ENCODE measurements at places on chromosomes 3 and 15.

- no peak for DNase-seq
Measured at GRCh38 chr15:75205064-75205395, 3.3 kb downstream of the C15orf39 start.

DNA sequence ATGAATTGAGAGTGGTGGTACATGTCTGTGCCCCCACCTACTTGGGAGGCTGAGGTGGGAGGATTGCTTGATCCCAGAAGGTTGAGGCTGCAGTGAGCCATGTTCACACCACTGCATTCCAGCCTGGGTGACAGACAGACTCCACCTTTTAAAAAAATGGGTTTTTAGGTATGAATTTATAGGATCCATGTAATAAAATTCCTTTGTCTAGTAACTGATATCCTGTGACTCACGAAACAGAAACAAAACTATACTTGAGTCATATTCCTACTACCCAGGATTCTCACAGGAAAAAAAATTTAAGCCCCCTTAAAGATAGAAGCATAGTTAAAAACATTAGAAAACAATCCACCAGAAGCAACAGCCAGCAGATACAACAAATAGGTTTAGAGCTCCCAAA lies 10.0 kb upstream of the CRTC3 start:
- DNase-seq: no peak

- no peak for DNase-seq
Measured at GRCh38 chr3:15316998-15317435, 15.4 kb downstream of the SH3BP5 start.

DNA sequence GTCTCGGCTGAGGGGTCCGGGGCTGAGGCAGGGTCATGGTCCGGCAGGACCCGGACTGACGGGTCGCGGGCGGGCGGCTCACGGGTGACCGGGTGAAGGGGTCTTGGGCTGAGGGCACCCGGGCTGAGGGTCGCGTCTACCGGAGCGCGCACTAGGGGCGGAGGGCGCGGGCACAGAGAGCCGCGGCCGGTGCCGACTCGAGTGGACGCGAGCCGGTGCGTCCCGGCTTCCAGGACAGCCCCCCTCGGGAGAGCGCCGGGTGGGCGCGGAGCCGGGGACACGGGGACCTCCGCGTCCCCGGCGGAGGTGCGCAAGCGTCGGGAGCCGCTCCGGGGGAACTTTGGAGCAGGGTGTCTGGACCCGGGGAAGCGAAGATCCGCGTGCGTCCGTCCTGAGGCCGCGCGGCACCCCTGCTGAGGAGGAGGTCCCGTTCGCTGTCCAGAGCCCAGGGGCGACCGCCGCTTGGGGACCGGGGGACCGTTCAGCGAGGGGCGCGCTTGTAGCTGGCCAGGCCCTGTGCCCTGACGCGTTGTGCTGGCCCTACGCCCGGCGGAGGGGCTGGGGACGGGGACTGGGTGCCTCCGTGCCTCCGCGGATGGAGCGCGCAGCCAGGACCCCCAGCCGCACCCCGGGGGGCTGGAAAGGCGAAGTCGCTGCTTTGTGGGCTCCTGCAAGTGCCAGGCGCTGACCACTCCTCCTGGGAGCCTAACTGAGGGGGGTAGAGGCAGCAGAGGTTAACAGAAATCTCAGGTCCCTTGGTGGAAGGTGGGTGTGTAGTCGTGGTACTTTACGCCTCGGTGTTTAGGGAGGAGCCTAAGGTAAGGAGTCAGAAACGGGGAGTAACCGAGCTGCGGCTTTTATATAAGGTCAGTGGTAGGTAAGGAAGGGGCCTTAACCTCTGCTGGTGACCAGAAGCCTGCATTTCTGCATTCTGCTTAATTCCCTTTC lies at the start of gene PPARG:
Gene PPARG (plus strand): TSS at position 889 of the 948 bp plus-strand sequence. CDS start 90,642 bp downstream, outside the sequence.
- DNase-seq: no peak

DNA sequence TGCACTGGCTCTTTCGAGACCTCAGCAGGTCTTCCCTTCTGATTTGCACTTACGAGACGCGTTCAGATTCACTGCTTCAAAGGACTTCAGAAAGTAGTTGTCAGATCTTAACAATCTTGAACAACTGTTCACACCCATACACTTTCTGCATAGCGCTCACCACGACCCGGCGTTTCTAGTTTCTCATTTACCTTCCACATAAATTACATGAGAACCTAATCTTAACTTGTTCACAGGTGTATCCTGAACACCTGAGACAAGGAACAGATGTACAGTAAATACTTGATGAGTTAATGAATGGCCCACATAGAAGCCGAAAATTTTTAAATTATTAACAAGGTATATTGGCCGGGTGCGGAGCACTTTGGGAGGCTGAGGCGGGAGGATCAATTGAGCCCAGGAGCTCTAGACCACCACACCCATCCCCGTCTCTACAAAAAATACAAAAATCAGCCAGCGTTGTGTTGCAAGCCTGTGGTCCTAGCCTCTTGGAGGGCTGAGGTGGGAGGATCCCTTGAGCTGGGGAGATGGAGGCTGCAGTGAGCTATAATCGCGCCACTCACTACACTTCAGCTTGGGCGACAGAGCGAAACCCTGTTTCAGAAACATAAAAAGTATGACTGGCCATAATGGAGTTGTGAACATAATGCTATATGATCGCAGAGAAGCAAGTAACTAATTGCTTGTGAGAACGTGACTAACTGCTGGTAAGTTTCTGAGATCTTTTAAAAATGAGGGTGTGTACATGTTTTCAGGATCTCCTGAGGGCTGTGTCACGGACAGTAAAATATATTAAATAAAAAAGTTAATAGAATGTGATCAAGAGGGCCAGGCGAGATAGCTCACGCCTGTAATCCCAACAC lies 984 bp upstream of the SMARCC1 start:
- no peak for DNase-seq

DNA sequence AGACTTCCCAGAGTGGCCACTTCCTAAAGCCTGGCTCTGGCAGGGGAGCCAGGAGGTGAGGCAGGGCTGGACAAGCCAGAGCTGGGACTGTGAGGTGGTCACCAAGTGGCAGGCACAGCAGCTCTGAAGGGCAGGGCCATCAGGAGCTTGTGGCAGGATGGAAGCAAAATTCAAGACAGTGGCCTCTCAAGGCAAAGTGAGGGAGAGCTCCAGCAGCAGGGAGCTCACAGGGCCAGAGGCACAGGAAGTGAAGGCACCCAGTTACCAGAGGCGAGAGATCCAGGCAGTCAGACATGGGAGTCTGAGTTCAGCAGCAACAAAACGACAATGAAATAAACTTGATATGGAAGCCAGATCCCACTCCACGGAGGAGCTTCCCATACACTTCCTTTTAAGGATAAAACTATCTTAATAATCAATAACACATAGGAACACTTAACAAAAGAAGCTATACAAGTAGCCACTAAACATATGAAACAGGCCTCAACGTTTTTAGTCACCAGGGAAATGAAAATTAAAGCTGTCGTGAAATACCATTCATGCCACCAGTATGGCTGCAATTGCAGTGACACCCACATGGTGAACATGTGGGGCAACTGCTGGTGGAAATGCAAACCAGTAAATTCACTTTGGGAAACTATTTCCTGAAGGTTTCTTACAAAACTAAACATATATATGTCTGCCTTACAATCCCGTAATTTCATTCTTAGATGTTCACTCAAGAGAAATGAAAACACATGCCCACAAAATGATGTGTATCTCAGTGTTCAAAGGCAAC lies 35.4 kb upstream of the TMEM158 start:
- DNase-seq: no peak

GRCh38 chr3:170352936-170353335 lies 4.6 kb upstream of the SKIL start:
- DNase-seq: no peak

DNA sequence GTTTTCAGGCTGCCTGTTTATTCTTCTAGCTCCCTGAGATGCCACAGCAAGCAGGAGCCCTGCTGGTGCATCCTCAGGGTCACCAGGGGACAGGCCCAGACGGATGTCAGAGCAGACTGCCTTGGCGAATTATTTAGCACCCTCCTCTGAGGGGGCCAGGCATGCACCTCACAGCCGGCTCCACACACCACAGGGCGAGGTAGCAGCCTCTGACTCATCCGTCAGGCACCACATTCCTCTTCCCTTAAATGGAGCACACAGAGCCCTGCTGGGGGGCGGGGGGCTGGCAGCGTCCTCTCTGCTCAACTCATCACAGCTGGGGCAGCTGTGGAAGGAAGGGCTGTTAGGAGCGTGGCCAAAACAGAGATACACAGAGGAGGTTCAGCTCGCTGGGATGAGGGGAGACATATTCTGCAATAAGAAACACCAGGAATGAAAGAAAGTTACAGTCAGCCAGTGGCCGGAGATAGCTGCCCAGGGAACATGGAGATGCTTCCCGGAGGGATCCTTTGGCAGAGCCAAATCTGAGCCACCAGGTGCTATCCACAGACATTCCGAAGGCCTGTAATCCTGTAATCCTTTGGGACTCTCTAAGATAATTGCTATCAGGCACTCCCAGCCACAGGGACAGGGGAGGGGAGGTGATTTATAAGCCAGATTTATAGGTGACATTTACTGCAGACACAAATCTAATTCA lies 13.9 kb upstream of the PRICKLE2 start:
- no peak for DNase-seq

DNA sequence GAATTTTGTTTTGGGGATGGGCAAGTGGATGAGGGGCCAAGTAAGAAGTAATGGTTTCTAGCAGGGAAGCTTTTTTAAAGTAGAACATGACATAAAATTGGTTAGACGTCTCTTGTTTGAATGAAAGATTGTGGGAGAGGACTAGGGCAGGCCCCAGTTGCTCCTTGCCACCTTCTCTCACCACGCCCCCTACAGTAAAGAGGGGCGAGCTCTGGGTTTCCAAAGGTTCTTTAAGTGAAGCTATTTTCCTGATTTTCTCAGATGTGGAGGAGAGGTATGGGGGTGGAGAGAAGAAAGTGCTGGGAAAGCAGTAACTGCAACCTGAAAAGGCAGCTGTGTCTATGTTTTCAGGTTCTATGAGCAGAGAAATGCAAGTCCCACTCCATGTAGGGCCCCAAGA lies 32.6 kb upstream of the SKIL start:
- no peak for DNase-seq

DNA sequence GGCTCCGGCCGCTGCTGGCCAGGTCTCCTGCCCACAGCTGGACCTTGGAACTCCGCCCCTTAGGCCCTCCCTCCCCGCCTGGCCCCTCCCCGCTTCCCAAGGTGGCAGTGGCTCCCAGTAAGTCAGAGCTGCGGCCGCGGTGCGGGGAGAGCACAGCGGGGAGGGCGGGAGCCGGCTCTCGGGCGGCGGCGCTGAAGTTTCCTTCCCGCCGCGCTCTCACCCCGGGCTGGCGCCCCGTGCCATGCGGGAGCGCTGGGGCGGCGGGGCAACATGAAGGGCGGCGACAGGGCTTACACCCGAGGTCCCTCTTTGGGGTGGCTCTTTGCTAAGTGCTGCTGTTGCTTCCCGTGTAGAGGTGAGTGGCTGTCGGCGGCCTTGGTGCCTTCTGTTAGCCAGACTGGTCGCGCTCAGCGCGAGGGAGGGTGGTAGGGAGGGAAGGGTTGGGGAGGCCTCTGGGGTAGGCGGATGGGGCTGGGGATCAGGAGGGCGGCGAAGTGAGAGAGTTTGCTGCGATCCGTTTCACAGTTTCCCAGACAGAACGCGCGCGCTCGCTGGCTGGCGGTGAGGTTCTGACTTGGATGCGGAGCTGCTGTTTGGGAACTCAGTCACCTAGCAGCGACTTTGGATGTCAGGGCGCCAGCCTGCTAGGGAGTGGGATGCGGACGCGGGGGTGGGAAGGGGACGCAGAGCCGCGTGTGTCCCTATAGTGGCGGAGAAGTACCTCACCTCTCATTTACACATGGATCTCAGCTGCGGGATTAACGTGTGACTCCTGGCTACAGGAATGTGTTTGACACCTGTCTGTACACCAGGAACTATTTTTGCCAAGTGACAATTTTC lies 145.5 kb upstream of the UMPS start:
- no peak for DNase-seq

- no peak for DNase-seq
Measured at GRCh38 chr3:12328837-12329462, 40.1 kb downstream of the PPARG start.

- no peak for DNase-seq
Measured at GRCh38 chr3:43692085-43692855, 1.5 kb downstream of the ABHD5 start.

- DNase-seq: no peak
Measured at GRCh38 chr3:110414855-110415254, 656.8 kb upstream of the NECTIN3 start.

GRCh38 chr3:124486324-124486723 lies 243.9 kb upstream of the UMPS start:
- no peak for DNase-seq

DNA sequence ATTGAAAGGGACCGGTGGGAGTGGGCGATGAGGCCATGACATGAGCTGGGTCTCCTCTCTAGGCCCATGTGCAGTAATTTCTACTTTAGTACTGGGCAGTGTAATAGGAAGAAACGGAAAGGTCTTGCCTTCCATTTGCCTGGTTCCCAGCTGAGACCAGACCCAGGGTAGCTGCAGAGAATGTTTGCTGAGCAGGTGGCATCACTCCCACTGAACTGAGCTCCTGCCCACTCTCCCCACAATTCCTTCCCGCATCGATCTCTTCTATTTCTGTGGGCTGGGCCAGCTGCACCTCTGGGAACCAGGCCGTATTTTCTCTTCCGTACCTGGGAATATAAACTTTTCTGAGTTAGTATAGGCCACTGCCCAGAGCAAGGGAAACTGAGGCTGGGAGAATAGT lies 15.8 kb downstream of the ESYT3 start:
- no peak for DNase-seq

DNA sequence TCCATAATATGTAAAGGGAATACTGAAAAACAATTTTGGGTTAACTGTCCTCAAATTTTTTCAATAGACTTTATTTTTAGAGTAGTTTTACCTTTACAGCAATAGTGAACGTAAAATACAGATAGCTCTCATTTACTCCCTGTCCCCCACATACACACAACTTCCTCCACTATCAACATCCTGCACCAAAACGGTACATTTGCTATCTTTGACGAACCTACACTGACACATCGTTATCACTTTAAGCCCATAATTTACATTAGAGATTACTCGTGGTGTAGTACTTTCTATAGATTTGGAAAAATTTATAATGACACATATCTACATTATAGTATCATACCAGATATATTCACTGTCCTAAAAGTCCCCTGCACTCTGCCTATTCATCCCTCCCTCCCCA lies 16.9 kb upstream of the P2RY1 start:
- no peak for DNase-seq

GRCh38 chr3:53230789-53231188 lies 25.0 kb downstream of the TKT start:
- no peak for DNase-seq

- no peak for DNase-seq
Measured at GRCh38 chr15:62549345-62549970, 384.4 kb upstream of the C2CD4B start.

DNA sequence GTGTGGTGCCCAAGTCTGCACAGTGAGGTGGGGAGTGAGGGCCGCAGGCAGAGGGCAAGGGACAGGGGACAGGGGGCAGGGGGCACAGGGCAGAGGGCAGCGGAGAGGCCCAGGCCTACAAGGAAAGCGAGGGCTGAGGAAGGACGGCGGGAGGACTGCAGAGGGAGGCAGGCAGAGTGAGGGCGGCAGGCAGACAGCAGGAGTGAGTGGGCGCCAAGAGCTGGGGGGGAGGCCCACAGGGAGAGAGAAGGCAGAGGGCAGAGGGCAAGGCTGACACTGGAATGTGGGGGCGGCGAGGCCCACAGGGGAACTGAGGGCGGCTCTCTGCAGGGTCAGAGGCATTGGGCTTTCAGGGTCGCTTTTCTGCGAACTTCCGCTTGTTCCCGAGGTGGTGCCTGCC lies 267.8 kb upstream of the NDN start:
- DNase-seq: no peak
